ENCODE measurements at places on chromosomes 7 and 10. TPM values are rescaled to one million over a fixed set of nuclear protein-coding genes. Genes with fewer than 3 reads are reported as not detected.

RPP38 gene
- total RNA-seq, result 22.3 TPM

CFAP70 gene
- 0.80 TPM for total RNA-seq

INA gene
- total RNA-seq, result 0.09 TPM

BLVRA gene
- total RNA-seq, result 46.9 TPM

CXCL12 gene
- not detected for total RNA-seq

SUPV3L1 gene
- total RNA-seq, result 59.0 TPM

GPR15LG gene
- not detected for total RNA-seq

MALSU1 gene
- 51.3 TPM for total RNA-seq

ABCA13 gene
- 0.05 TPM for total RNA-seq

SUV39H2 gene
- total RNA-seq, result 33.4 TPM

HOXA11 gene
- not detected for total RNA-seq

AKR1C4 gene
- total RNA-seq, result not detected

CYP26A1 gene
- not detected for total RNA-seq

WNT2 gene
- total RNA-seq, result not detected

NKX1-2 gene
- total RNA-seq, result not detected

MYH16 gene
- total RNA-seq, result not detected

NPFFR1 gene
- total RNA-seq, result not detected

ANKRD61 gene
- 0.47 TPM for total RNA-seq

CRTAC1 gene
- not detected for total RNA-seq

HKDC1 gene
- total RNA-seq, result 2.7 TPM

OTUD1 gene
- total RNA-seq, result 11.2 TPM

All from activated CD8-positive, alpha-beta memory T cell treated with anti-CD3 and anti-CD28 coated beads, Interleukin-2, amount 10 ng/mL, durations not matched to agents 7 days and 5 days (primary cell).